ENCODE measurements at places on chromosomes 1 and 21.

DNA sequence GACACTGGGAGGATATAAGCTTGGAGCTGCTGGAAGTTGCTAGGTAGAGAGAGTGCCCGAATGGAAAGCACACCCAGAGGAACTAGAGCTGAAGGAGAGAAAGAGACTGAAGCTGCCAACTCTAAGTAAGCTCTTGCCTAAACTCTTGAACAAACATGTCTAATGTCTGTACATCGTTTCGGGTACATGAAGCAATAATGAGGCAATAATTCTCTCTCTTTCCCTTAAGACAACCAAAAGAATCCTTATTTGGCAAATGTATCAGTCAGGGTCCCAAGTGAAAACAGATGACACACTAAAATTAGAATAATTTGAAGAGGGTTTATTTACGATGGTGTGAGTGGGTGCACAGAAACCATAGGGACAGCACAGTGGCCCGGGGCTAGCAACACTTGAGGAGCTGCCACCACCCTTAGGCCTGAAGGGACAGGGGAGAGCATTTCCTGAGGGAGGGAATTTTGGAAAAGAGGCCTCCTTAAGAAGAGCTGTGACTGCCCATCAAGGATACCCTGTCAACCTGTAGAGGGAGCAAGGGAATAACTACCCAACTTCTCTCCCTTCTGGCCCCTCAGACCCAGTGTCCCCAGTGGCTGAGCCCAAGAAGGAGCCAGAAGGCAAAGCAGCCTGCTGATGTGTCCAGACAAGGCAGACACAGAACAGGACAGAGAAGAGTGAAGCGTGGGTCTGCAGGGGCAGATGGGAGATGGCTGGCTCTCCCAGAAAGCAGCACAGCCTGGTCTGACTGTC is 36.1 kb upstream of the KHDRBS1 start:
- no peak for DNase-seq

GRCh38 chr1:29645586-29645985 is 409.3 kb downstream of the PTPRU start:
- DNase-seq = no peak

DNA sequence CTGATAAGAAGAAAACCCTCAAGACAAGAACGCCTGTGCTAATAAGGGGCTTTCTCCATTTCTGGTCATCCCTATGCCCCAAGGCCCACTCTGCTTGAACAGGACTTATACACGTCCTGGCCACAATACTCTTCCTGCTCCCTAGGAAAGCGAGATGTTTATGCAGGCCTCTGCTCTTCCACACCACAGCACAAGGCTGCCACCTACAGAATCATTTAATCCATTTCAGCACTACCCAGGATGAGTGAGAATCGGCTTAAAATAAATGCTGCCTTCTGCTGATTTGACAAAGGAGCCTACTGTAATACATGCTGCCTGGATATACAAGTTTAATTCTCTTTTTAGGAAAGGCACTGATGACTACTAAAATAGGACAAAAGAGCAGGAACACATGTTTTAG is 29.4 kb downstream of the FRRS1 start:
- no peak for DNase-seq

DNA sequence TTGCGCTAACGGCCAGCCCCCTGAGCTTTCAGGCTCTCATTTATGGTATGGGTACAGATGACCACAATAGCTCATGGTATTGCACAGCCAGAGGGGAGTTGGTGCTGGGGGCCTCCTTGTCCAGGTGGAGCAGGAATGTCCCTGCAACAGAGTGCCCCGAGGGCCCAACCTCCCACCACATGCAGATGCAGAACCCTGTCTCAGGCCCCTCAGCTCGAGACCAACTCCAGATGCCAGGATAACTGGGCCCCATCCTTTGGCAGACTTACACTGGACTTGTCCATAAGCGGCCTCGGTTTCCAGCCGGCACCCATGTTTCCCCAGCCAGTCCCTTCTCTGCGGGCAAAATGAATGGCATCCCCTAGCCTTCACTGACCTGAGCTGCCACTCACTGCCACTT is 67.1 kb downstream of the VWA5B1 start:
- no peak for DNase-seq

- no peak for DNase-seq
These were observed 19.8 kb downstream of the COL6A2 start for GRCh38 chr21:46117586-46118315.

GRCh38 chr1:224211206-224211962 is 28.3 kb downstream of the DEGS1 start:
- no peak for DNase-seq

- DNase-seq = no peak
These were observed 111.8 kb upstream of the PALMD start for GRCh38 chr1:99533909-99534637.

DNA sequence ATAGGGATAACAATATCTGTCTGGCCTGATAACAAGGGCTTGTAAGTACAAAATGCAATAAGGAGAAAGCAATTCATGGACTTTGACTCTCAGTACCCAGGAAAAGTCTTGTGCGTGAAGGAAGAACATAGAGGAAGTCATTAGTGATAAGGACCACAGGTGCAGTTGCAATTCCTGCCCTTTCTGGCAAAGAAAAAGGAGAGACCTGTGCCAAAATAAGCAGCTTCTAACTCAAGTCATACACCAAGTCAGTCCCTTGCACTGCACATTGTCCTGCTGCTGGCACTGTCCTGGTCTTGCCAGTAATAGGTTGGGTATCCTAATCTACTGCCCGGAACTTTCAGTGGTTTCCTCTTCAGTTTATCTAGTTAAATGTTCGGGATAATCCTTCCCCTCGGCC is 14.8 kb upstream of the SOD1 start:
- no peak for DNase-seq

DNA sequence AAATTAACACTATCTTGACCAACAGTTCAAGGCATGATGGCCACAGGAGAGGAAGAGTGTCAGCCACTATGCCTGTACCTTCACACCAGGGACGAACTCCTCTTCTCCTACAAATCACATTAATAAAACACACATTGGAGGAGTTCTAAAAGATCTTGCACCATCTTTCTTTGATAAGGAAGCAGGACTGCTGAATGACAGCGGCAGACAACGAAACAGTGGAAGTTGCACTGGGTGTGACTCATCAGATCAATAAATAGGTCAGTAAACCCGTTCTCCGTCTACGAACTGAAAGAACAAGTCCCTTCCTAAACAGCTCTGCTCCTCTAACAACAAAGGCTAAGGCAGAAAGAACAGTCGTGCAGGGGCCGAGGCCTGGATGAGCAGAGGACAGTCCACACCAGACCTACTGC is 23.1 kb downstream of the UBE2G2 start:
- DNase-seq = no peak

Data from esophagus squamous epithelium (tissue), 5 donors.